Tibial nerve (tissue), 4 donors: ENCODE measurements at places on chromosomes 2 and 18. TPM values are rescaled to one million over a fixed set of nuclear protein-coding genes. Genes with fewer than 3 reads are reported as not detected.

Gene GKN1
- total RNA-seq: not detected

DNA sequence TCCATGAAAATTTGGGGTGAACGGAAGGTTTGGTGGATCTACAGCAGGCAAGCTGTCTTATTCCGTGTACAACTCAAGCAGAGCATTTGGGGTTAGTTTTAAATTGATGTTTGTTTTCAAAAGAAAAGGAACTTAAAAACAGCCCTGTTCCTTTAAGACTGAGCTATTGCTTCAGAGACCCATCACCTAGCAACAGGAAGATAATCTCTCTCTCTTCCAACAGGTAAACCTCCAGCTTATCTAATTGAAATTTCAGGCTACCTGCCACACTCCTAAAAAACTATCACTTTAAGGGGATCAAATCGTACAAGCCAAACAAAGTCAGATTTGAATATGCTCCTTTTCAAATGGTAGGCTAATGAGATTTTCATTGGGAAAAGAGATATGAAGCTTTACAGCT, 101.8 kb downstream of the RNF152 start:
- no peak for DNase-seq

- DNase-seq: no peak
Measured at GRCh38 chr2:190978389-190979053, 35.5 kb downstream of the STAT1 start.

DNA sequence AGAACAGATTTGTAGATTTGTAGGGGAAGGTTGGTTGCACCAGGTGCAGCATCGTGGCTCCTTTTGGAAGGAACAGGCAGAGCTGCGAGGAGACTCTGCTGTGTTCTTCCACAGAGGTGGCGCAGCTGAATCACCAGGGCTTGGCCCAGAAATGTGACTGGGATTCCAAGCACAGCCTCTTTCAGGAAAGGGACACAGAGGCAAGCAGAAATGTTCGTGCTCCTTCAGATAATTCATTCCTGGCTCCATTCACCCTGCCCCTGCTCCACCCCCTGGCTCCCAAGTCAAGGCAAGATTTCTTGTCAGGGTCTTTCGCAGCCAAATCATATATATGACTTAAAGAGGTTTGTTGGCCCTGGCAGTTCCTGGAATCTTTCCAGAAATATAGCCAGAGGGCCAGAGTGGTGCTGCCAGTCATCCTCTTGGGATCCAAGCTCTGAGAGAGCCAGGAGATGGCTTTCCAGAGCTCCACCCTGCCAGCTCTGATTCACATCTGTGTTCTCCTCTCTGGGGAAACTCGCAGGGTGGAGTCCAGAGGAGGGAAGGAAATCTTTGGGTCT, 203.9 kb upstream of the TANK start:
- no peak for DNase-seq

GRCh38 chr2:67898595-67898994, 164.2 kb downstream of the C1D start:
- DNase-seq: no peak

DNA sequence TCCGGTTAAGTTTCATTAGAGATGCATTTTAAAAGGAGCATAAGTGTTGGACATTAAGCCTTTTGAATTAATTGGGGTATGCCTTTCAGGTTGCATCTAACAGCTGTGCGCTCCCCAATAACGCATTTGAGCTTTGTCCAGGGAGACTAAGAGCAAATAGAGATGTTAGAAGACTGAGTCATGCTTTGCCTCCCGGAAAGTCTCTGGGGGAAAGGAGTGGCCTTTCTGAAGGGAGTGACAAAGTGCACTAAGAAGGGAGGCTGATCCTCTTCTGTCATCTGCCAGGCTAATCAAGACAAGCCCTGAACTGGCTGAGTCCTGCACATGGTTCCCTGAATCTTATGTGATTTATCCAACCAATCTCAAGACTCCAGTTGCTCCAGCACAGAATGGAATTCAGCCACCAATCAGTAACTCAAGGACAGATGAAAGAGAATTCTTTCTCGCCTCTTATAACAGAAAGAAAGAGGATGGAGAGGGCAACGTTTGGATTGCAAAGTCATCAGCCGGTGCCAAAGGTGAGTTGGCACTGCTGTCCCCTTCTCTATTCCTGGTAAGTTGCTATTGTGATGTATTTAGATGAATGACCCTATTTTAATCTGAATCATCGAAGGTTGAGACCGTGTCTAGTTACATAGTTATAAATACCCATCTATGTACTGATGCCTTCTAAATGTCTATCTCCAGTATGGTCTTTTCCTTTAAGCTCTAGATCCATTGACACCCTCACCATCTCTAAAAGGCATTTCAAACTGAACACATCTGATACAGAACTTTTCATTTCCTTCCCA, 12.1 kb downstream of the TTL start:
- DNase-seq: no peak

DNA sequence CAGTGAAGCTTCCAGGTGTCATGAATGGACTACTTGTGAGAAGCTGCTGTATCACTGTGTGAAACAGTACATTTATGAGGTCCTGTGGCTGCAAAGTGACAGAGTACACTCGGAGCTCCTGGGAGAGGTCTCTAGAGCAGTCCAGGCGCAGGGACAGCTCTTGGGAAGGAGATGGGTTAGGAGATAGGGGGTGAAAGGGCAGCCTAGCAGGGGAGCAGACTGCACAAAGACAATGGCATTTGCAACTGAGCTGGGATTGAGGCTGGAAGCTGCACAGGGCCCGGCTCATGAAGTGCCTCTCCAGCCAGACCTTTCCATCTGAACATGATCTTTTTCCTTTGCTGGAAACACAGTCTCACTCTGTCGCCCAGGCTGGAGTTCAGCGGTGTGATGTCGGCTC, 83.6 kb downstream of the RHOB start:
- DNase-seq: no peak

GRCh38 chr2:54962511-54962910, 87.7 kb downstream of the RTN4 start:
- no peak for DNase-seq

- no peak for DNase-seq
Measured at GRCh38 chr18:2953935-2954653, 58.9 kb downstream of the LPIN2 start.

DNA sequence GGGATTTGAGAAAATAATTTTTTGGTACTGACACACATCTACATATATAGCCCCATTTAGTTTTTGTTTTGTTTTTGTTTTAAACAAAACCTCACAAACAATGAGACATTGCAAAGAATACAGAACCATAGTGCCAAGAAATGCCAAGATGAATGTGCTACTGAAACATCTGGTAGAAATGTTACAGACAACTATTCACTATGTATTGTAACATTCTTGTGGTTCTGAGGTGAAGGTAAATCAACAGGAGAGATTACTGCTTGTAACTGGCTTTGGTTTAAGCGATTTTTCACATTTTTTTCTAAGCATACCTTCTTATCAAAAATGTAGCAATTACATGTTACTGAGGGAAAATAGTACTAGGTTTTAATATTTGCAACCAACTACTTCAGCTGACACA, 281.3 kb downstream of the ZNF804A start:
- DNase-seq: no peak

DNA sequence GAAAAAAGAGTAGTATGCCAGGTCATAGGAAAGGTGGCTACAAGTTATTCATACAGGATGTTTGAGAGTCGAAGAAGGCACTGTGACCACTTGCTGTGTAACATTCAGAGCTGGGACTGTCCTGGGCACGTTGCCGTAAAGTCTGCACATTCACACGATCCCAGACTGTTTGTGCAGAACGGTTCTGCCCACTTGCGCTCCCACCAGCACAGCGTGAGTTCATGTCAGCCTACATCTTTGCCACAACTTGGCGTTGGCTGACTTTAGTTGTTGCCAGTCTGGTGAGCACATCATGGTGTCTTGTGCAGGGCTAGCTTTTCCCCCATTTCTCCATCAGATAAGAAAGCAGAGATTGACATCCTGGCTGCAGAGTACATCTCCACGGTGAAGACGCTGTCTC, 7.0 kb downstream of the ING5 start:
- no peak for DNase-seq

DNA sequence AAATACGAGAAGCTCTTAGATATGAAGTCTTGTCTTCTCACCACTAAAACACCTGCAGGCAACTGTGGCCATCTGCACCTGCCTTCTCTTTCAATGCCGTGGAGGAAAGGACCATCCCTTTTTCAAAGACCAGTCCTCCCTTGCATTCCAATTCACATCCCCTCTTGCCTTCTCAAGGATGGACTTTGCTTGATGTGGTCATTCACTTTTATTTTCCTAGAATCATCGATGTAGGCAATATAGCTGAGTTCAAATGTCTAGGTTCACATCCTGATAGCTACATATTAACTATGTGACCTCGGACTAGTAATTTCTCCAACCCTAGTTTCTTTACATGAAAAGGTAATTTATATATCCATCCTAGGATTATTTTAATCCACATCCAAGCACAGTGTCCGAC, 110.1 kb downstream of the HIBCH start:
- no peak for DNase-seq

GRCh38 chr18:2188258-2188657, 383.0 kb downstream of the METTL4 start:
- no peak for DNase-seq

GRCh38 chr2:135150725-135151124, 98.6 kb downstream of the RAB3GAP1 start:
- DNase-seq: no peak

Gene PPP1R1C
- 8.8 TPM for total RNA-seq

Gene CYRIA
- total RNA-seq: 3.3 TPM

Gene GPR39
- total RNA-seq: 0.21 TPM

Gene MYO3B
- not detected for total RNA-seq

DNA sequence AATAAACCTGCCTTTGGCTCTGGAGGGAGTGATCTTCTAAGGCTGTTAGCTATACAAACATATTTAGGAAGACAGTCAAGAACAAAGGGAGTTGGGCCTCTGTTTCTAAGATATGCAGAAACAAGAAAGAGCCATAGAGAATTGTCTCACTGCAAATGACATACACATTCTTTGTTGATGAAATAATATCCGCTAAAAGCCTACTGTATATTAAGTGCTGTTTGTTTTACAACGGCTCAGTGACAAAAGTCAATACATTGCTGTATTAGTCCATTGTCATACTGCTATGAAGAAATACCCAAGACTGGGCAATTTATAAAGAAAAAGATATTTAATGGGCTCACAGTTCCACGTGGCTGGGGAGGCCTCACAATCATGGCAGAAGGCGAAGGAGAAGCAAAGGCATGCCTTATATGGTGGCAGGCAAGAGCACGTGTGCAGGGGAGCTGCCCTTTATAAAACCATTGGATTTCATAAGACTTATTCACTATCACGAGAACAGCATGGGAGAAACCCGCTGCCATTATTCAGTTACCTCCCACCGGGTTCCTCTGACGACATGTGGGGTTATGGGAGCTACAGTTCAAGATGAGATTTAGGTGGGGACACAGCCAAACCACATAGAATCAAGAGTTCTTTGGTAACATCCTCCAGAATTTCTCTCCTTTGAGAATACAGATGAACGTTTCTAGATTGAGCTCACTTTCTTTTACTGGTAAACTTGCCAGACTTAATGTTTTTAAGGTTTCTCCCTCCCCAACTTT, 157.8 kb downstream of the PIK3C3 start:
- peak; percentile 11 for DNase-seq

GRCh38 chr18:52764316-52764715, 424.3 kb downstream of the DCC start:
- no peak for DNase-seq

Gene GPAT2
- 4.2 TPM for total RNA-seq

GRCh38 chr2:173884025-173884802, 81.0 kb downstream of the SP3 start:
- DNase-seq: peak; percentile 37

DNA sequence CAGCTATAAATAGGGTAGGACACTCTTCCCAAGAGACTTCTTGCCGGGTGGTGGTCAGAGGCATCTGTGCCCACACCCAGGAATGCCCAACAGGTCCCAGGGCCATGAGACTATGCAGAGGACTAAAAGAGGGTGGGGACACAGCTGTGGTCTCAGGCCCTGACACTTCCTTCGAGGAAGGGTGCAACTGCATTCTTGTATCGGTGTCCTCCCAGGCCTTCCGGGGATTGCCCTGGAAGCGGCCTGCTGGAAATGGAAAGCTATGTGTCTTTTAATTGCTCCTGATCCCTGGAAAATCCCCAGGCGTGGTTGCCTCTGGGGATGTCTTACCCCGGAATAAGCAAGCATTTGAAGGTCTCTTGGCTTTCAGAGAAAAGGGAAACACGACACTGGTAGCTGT, 176.7 kb downstream of the SOX11 start:
- no peak for DNase-seq

GRCh38 chr2:47226132-47226922, 71.2 kb upstream of the STPG4 start:
- no peak for DNase-seq

DNA sequence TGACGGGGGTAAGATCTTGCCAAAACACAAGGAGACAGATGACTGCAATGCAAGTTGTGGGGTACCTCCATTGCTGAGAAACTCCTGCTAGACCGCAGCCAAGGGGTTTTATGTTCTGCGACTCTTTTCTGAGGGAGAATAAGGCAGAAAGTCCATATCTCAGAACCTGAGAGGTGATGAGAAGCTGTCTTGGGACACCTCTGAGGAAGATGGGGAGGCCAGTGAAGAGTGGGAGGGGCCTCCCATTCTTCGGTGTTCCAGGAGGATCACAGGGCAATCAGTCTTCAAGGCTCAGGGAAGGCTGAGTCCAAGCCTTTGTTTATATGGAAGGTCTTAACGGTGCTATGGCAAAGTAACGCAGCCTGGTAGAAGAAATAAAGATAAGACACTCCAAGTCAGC, 18.0 kb downstream of the CYP27A1 start:
- DNase-seq: no peak

DNA sequence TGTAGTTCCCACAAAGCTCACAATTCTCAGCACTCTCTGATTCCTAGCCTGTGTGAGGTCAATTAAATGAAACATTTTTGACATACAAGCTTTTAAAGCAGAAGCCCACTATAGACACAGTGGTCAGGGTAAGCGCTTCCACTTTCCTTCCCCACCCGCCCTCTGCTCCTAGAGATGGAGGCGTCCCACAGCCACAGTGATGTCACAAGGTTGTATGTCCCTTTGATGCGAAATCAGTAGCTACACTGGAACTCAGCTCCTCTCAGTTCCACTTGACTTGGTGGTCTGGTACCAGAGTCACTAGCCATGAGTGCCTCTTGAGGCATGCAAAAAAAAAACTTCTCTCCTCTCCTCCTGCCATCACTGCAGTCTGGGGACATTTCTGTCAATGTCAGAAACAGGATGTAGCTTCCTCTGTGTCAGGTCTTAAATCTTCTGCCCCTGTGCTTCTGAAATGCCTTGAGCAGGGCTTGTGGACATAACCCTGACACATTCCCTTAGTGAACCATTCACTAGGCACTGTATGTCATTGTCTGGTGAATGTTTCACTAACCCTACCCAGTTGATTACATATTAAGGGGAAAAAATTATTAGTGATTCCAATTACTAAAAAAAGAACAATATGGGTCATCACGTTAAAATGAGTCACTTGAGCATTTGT, 7.8 kb downstream of the SULT1C4 start:
- no peak for DNase-seq
